ENCODE measurements at places on chromosomes 3 and 15.
A peak's percentile ranks its signal among the peaks of the same experiment; 100 is the strongest.

- no peak for DNase-seq
These were observed 65.4 kb downstream of the C3orf70 start for GRCh38 chr3:185087419-185087818.

DNA sequence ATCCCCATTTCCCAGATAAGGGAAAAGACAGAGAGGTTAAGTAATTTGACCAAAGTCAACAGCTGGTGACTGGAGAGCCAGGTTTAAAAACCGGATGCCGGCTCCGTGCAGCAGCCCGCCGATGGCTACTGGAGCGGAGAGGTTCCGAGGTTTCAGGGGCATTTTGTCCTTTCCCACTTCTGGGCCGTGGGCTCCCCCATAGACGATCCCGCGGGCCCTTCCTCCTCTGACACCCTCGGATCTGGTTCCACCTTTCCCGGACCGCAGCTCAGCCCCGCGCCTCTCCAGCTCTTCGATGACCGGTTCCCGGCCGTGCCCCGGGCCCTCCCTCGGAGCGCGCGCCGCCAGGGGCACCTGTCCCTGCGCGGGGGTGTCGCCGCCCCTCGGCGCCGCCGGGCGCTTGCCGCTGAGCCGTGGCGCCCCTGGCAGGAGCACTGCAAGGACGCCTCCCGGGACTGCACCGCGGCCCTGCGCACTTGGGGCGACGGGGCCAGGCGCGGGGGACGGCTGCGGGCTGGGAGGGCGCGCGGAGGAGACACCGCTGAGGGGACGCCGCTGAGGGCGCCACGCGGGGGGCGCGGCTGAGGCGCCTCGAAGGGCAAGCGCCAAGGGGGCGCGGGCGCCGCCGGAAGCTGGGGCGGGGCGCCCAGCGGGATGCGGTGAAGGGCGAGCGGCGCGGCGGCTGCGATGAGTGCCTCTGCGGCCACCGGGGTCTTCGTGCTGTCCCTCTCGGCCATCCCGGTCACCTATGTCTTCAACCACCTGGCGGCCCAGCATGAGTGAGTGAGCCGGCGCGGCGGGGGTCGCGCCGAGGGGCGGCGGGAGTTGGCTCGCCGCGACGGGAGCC is at the start of gene TM6SF1:
Gene TM6SF1 (plus strand): TSS at position 652 of the 847 bp plus-strand sequence. CDS start 36 bp downstream, at position 688.
- peak; percentile 6 for DNase-seq

- DNase-seq = no peak
These were observed 334.1 kb downstream of the GABRB3 start for GRCh38 chr15:26438718-26439117.

DNA sequence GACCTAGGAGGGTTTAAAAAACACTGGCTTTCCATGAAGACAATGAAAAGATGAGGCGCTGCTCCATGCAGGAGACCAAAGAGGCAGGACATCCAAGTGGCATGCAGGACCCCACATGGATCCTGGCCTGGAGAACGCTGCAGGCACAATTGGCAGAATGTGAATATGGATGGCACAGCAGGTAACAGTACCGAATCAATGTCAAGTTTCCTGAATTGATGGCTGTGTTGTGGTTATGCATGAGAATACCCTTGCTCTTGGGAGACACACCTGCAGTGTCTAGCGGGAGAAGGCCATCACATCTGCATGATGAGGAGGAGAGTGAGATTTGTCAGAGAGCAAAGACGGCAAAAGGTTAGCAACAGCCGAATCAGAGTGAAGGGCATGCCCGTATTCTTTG is 74.3 kb upstream of the SEC13 start:
- DNase-seq = no peak

GRCh38 chr15:66369773-66370651 is 13.5 kb upstream of the TIPIN start:
- peak; percentile 73 for DNase-seq

DNA sequence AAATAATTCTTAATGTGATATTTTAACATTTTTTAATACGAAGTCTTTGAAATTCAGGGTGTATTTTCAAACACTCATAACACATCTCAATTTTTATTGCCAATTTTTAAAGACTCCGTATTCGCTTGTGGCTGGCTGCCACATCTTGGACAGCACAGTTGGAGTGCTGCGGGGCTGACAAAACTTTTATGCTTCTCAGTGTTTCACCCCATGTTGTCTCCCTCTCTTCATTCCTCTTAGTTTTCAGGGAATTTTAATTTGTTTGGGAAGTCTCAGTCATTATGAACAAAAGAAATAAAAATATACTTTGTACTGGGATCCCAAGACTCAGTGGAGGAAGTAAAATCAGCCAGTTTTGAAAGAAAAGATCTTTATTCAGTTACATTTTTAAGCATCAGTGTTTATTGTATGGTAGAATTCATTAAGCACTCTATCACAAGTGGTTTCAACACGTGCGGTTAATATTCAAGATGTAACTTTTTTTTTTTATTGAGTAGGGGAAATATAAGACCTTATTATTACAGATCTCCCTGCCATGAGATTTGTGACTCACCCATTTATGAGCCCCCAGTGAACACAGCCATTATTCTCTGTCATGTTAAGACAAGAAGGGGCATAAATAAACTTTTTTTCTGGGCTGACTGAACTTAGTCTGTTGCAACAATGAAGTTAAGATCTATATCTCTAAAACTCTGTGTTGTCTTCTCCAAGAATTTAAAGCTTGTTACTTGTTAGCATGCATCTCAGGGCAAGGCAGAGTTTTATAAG is 26.8 kb downstream of the KAT2B start:
- DNase-seq = no peak

- DNase-seq = no peak
These were observed 122.0 kb upstream of the HACD2 start for GRCh38 chr3:123706871-123707270.
